ENCODE measurements at places on chromosomes 12 and 14.

DNA sequence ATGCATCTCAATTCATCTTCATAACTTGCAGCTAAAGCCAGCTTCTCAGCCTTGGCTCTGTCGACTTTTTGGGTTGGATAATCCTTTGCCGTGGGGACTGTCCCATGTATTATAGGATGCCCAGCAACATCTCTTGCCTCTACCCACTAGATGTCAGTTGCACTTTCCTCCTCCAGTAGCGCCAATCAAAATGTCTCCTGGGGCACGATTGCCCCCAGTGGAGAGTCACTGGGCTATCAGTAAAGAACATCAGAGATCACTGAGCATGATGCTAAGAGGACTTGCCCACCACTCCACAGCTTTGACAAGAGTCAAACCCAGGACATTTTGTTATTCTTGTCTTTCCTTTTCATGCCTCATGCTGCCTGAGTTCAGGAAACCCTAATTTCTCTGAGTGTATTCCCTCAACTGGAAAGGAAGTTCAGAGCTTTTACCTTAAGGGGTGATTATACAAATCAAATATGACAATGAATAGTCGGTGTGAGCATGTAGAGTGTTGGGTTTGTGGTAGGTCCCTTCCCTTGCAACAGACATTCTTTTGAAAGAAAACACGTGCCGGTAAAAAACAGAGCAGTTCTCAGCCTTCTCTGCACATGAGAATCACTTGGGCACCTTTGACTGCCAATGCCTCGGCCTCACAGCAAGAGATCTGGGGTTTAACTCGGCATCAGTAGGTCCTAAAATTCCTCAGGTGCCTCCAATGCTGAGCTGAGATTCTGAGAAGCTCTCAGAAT lies 980.6 kb downstream of the VRK1 start:
- peak; percentile 4 for DNase-seq

- peak; percentile 23 for DNase-seq
Observed at GRCh38 chr12:84842406-84843013, 70.1 kb downstream of the SLC6A15 start.

- DNase-seq, result no peak
Observed at GRCh38 chr14:52845081-52845480, 53.7 kb upstream of the GNPNAT1 start.

DNA sequence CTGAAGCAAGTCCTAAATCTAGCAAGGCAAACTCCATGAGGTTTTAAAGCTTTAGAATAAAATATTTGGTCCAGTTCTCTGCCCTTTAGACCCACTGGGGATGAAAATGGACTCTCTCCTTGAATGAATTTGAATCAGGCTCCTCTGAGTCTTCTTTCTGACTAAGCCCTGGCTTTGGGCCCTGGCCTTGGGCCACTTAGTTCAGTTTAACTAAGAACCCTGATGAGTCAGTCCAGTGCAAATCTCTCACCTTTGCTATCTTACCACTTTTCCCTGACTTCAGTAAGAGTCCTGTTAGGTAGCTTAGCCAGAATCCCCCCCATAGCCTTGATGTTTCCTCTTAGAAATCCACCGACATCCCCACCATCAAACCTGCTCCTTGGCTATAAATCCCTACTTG lies 427.5 kb downstream of the SNAPC1 start:
- no peak for DNase-seq

DNA sequence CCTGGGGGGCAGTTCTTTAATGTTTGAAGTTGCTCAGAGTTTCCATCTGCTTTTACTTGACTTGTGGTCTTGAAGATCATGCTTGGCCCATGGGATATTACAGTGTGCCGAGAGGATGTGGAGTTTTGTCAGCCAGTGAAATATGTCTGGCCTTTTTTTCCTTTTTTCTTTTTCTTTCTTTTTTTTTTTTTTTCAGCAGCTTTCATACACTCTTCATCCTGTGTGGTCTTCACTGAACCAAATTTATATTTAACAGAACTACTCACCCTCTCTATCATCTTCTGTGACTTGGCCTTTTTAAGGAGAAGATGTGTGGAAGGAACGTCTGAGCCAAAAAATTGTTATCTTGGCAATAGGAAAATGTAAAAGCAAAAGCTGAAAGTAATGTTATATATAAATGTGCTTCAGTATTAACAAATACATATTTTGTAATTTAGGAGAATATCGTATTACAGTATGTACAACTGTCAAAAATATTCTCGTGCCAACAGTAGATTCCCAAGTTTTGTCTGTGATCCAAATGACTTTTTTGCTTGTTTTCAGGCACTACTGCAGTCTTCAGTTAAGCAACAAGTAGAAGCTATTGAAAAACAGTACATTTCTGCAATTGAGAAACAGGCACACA lies 200.6 kb downstream of the CCDC91 start:
- DNase-seq, result no peak

GRCh38 chr14:105011312-105011990 lies 9.4 kb downstream of the CDCA4 start:
- DNase-seq, result no peak

- DNase-seq, result no peak
Observed at GRCh38 chr14:88753873-88754272, 38.9 kb downstream of the EML5 start.

DNA sequence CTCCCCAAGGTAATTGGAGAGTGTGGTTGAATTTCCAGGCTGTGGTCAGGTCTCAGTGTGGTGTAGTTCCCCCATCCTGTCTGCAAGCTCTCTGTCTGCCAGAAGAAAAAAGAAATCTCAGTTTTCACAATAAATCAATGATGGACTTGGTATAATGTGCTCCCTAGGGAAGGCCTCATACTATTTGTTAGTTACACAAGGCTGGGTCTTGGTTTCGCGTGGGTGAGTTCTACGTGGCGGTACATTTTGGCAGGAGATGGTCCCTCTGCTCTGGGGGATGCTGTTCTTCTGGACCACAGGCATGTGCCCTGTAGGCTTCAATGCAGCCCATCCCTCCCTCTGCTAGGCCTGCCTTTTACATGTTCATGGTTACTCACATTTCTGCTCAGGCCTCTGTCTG lies 206.4 kb upstream of the PELI2 start:
- DNase-seq, result no peak

DNA sequence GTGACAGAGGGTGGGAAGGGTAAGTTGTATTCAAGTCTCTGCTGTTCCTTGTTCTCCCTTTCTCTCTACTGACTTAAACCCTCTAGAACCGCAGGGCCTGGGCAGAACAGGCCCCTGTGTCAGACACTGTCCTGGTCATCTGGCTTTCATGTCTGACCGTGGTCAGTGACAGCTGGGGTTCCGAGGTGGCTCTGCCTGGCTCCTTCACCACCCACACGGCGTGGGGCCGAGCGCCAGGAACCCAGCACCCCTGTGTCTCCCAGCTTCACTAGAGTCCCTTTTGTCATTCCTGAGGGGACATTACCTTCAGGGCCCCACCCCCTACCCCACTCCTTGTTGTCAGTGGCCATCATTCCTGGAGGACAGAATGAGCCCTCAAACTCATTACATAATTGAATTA lies 168.9 kb downstream of the ADGRD1 start:
- no peak for DNase-seq

GRCh38 chr12:2895051-2895451 lies 4.4 kb downstream of the TULP3 start:
- no peak for DNase-seq

DNA sequence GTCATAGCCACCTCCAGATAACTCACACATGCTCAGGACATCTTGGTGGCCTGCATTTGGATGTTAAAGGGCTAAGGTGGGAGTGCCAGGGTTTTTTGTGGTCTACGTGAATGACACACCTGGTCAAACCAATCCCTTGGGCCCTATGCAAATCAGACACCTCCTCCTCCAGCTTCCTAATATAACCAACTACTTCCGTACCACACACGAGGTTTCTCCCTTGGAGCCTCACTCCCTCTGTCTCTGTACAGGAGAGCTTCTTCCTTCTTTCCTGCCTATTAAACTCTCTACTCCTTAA lies 19.6 kb downstream of the APOBEC1 start:
- no peak for DNase-seq

DNA sequence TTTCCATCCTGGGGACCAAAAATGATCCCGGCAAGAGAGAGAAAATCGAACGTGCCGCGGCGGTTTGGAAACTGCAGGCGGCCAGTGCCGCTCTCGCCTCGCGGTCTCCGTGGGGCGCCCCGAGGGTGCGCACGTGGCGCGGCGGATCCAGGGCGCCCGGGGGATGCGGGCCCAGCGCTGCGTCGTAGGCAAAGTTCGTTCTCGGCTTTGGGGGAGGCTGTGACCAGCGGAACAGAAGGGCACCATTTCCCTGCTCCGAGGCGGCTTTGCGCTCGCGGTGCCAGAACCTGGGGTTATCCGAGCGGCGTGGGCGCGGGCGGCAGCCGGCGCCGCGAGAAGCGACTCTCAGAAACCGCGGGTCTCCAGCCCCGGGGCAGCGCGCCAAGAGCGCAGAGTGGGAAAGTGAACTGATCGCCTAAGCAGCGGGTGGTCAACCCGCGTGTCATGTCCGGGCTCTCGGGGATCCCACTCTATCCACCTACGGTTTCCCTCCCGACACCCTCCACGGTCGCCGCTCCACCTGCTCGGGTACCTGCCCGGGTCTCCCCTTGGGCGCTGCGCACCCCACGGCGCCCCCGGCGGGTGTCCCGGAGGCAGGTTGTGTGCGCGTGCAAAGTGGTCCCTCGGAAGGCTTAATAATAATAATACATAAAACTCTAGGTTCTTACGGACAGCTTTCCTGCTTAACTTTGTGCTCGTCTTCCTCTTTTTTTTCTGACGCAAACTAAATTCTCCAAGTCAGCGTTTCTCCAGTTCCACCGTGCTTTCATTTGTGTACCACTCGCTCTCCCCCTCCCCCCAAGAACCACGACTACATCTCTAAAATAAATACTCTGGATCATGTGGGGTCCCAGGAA lies 1.2 kb downstream of the ESRRB start:
- DNase-seq, result no peak

DNA sequence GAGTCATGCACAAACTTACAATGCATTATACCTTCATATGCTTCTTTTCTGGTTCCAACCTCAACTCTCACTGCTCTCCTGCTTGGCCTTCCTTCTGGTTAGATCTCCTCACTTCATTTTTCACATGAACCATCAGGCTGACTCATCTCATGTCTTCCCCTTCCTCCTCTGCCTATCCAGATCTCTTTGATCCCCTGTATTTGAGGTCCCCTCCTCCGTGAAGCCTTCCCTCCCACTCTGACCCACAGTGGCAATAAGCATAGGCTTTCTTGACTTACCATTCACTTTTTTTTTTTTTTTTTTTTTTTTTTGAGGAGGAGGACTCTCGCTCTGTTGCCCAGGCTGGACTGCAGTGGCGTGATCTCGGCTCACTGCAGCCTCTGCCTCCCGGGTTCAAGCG lies 14.7 kb upstream of the ASIC1 start:
- DNase-seq, result no peak

GRCh38 chr14:32306549-32306948 lies 22.5 kb upstream of the AKAP6 start:
- DNase-seq, result no peak

GRCh38 chr14:101364503-101365328 lies 196.6 kb upstream of the DIO3 start:
- no peak for DNase-seq

DNA sequence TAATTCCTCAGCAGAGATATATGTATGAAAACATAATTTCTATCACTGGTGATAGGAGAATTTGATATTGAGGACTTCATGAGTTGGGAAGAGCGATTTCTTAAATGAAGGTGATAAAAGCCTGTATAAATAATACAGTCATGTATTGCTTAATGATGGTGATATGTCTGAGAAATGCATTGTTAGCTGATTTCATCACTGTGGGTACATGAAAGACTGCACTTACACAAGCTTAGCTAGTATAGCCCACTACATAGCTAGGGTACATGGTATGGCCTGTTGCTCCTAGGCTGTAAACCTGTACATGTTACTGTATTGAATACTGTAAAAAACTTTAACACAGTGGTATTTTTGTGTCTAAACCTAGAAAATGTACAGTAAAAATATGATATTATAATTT lies 63.4 kb downstream of the ANO4 start:
- DNase-seq, result no peak

GRCh38 chr14:59852350-59852749 lies 18.2 kb downstream of the RTN1 start:
- no peak for DNase-seq

- DNase-seq, result no peak
Observed at GRCh38 chr12:65539023-65539422, 260.5 kb downstream of the MSRB3 start.

- no peak for DNase-seq
Observed at GRCh38 chr14:101019541-101019940, 116.0 kb upstream of the RTL1 start.

DNA sequence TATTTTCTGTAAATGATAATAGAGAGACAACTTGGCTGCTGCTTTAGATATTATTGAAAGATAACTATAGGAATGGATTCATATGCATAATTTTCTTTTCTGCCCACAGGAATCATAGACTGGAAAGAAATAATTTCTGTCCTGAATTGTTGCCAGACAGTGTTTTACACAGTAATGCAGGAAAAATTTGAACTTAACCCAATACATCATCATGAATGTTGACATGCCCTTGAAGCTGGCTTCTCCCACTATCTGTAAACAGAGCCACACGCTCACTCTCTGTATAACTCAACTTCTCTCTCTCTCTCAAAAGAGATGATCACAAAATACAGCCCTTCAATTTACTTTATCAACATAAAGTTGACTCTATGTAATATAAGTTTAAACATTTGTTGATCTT lies 56.6 kb downstream of the PAX9 start:
- no peak for DNase-seq

DNA sequence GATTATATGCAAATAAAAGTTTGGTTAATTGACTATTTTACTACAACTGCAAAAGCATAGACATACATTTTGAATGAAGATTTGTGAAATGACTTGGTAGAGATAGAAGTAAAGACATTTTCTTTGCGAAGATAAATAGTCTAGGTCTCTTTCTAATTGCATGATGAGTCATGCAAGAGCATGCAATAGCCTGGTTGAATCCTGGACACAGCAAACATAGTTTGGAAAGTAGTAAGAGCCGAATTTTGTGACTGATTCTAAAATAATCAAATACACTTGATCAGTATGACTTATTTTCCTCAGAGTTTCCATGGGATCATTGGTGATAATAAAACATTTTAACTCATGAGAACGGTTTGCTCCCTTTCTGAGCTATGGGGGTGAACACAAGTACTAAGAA lies 27.7 kb upstream of the CAND1 start:
- no peak for DNase-seq

GRCh38 chr12:40827683-40828592 lies 135.7 kb downstream of the CNTN1 start:
- no peak for DNase-seq

- DNase-seq, result no peak
Observed at GRCh38 chr12:96520767-96521166, 31.4 kb downstream of the CFAP54 start.

DNA sequence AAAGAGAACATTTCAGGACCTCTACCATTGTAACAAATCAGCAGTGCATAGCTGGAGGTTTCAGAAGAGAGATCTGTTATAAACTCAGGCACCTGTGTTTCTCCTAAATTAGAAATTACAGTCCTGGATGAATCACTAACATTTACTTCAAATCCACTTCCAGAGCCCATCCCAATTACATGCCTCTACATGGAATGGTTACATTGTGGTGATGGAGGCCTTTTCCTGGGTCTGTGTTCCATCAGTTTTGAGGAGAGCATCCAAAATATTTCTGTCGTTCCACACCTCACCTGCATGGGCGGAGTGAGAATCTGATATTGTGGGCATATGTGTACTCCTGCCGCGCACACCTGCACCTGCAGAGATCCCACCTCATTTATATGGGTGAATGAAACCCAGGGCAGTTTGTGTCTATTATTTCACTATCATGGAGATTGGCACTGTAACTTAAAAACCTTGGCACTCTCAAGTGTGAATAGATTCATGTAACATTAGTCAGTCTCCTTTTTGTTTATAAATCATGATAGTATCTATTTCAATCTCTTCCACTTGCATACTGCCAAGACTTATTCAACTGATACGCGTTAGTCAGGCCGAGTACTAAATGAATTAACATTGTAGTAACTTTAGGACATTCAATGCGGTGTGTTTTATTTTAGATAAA lies 215.1 kb upstream of the FAR2 start:
- DNase-seq, result no peak

Data from CD4-positive, alpha-beta T cell treated with Interleukin-4 for 4 hours (primary cell).